ENCODE measurements at places on chromosomes 6 and 20. TPM values are rescaled to one million over a fixed set of nuclear protein-coding genes. Genes with fewer than 3 reads are reported as not detected.

LY6G6D gene
- not detected for total RNA-seq

FAM209B gene
- total RNA-seq = not detected

SOX18 gene
- total RNA-seq = 83.4 TPM

DNA sequence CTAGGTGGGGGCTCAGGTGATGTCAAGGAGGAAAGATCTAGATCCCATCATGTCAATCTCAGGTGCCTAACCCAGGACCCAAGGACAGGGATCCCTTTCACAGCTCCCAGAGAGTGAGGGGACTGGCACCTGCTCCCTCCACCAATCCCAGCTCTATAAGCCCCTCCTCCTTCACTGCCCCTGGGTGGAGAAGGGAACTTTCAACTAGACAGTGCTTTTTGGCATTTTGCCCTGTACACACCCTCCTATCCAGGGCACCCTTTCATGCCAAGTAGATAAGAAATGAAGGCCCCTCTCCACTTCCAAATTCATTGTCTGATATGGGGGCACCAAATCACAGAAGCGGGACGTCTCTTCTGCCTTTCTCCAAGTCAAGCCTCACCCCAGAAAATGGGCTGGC is 61.6 kb downstream of the MDGA1 start:
- DNase-seq = no peak

- DNase-seq = no peak
Measured at GRCh38 chr6:8530785-8531435, 95.6 kb upstream of the SLC35B3 start.

GRCh38 chr6:150894935-150895552 is 29.5 kb downstream of the MTHFD1L start:
- no peak for DNase-seq

DNA sequence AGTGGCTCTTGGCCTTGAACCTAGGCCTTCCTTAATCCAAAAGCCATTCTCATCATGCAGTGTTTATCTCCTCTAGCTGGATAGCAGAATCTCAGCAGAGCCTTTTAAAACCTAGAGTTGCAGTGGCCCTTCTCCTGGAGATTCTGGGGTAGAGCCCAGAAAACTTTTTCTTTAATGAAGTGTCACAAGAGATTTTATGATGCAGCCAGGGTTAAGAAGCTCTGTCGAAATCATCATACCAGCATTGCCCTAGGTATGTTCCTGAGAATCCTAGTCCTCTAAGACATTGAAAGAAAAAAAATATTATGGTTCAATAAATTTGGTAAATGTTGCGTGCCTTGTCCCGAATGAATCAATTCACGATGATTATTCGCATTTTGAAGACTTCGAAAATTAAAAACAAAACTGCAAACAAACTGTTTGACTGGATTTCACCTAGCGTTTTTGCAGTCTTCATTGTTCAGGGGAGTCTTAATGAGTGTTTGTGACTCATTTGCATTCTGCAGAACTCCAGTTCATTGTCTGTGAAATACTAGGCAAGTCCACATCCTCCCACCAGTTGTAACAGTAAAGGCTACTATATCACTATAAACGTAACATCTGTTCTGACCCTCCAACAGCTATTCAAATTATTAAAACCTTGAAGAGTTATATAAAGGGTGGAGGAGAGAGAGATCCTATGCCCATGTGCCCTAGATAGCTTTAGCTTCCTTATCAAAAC is 198.6 kb downstream of the UST start:
- DNase-seq = no peak

DNA sequence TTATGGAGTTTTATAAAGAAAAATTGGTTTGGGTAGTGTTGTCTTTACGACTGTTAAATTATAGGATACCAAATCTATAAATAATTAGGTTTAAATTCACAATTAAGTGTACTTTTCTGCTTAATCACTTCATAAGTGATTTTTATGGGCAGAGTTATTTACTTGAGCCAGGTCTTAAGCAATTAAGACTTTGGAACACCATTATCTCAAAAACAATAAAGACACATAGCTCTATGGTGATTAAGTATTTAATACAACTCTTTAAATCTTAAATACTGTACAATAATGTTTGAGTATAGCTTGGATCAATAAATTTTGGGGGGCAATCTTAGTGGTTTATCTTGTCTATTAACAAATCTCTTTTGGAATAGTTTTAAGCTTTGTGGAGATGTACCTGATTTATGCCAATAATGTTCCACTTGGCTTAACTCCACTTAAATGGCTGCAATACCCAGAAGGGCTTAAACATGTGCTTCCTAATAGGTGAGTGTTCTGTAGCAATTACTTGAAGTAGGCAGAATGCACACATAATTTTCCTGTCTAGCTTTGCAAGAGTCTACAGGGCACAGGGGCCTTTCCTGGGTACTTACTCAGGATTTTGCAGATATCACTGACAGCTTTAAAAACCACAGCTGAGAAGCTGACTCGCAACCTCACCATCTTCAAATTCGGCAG is 7.5 kb downstream of the FERMT1 start:
- DNase-seq = no peak

- DNase-seq = no peak
Measured at GRCh38 chr6:162443101-162443500, 284.5 kb downstream of the PRKN start.

All from left cardiac atrium (tissue), 4 donors.